ENCODE measurements at places on chromosomes 12 and 14. TPM values are rescaled to one million over a fixed set of nuclear protein-coding genes. Genes with fewer than 3 reads are reported as not detected.

OAS2 gene
- total RNA-seq, result 0.71 TPM

KRT1 gene
- not detected for total RNA-seq

AKAP5 gene
- 0.74 TPM for total RNA-seq

TAS2R30 gene
- total RNA-seq, result 2.9 TPM

SPRING1 gene
- total RNA-seq, result 17.5 TPM

MYRFL gene
- under 0.01 TPM for total RNA-seq

KITLG gene
- total RNA-seq, result 33.9 TPM

RFLNA gene
- total RNA-seq, result 0.28 TPM

BDKRB2 gene
- 38.6 TPM for total RNA-seq

KRT5 gene
- 1.3 TPM for total RNA-seq

LRTM2 gene
- total RNA-seq, result not detected

ANKRD33 gene
- total RNA-seq, result not detected

VDR gene
- 8.1 TPM for total RNA-seq

SERPINA12 gene
- total RNA-seq, result not detected

TRHDE gene
- 3.5 TPM for total RNA-seq

SLC25A47 gene
- not detected for total RNA-seq

PITPNM2 gene
- 4.6 TPM for total RNA-seq

DTX1 gene
- total RNA-seq, result not detected

CLEC4A gene
- total RNA-seq, result 0.28 TPM

MMP17 gene
- total RNA-seq, result 11.7 TPM

ABHD12B gene
- not detected for total RNA-seq

NOVA1 gene
- 1.4 TPM for total RNA-seq

DIO3 gene
- under 0.01 TPM for total RNA-seq

SLC17A8 gene
- not detected for total RNA-seq

TMEM179 gene
- total RNA-seq, result not detected

SIX4 gene
- 7.8 TPM for total RNA-seq

DPPA3 gene
- total RNA-seq, result not detected

HSPB8 gene
- 9.8 TPM for total RNA-seq

TSPAN31 gene
- total RNA-seq, result 64.6 TPM

EPYC gene
- total RNA-seq, result 0.09 TPM

ACRBP gene
- total RNA-seq, result 0.28 TPM

TEAD4 gene
- total RNA-seq, result 6.5 TPM

KIF26A gene
- under 0.01 TPM for total RNA-seq

IL22 gene
- not detected for total RNA-seq

TESPA1 gene
- total RNA-seq, result not detected

ETFRF1 gene
- 24.3 TPM for total RNA-seq

TC2N gene
- 0.65 TPM for total RNA-seq

YARS2 gene
- total RNA-seq, result 26.3 TPM

APOF gene
- not detected for total RNA-seq

ENDOU gene
- not detected for total RNA-seq

SSTR1 gene
- total RNA-seq, result 3.0 TPM

GLS2 gene
- total RNA-seq, result not detected

FAM186B gene
- 0.28 TPM for total RNA-seq

DTX3 gene
- total RNA-seq, result 11.5 TPM

KRT6C gene
- total RNA-seq, result not detected

PRICKLE1 gene
- 4.3 TPM for total RNA-seq

ZFYVE21 gene
- total RNA-seq, result 57.8 TPM

OVCH1 gene
- total RNA-seq, result 0.09 TPM

ACOT6 gene
- total RNA-seq, result not detected

HOXC13 gene
- not detected for total RNA-seq

AQP2 gene
- not detected for total RNA-seq

C12orf60 gene
- 0.74 TPM for total RNA-seq

RNU4-1 gene
- under 0.01 TPM for total RNA-seq

ADCY4 gene
- 5.3 TPM for total RNA-seq

TNFAIP2 gene
- 114 TPM for total RNA-seq

SLCO1B1 gene
- total RNA-seq, result not detected
